AG08395 (cell line): ENCODE measurements at places on chromosomes 4 and X.

DNA sequence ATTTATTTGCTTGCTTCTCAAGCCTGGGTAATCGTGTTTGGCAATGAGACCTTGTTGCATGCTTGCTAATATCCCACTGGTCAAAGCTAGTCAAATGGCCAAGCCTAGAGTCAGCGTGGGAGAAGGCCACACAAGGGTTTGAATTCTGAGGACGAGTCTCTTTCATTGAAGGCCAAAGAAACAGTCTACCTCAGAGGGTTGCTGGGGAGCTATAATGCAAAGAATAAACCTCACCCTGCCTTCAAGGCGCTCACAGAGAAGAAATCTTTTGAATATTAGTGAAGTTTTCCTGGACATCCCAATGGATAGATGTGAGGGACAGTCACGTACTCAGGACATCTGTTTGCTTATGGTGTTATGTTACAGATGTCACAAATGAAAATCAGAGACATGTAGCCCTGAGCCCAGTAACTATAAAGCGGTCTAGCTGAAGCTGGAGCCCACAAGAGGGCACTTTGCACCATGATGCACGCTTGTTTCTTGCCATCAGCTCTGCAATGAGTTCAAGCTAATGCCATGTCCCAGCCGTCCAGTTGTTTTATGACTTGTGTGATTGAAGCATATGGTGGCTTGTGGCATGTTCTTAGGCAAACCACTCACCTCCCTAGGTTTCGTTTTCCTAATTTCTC lies 1.1 kb upstream of the TLR3 start:
- DNase-seq: peak; percentile 53

- DNase-seq: no peak
These were observed 7.2 kb downstream of the PPM1K start for GRCh38 chr4:88276952-88277710.

- DNase-seq: no peak
These were observed 169.4 kb downstream of the MAD2L1 start for GRCh38 chr4:119897260-119897659.

DNA sequence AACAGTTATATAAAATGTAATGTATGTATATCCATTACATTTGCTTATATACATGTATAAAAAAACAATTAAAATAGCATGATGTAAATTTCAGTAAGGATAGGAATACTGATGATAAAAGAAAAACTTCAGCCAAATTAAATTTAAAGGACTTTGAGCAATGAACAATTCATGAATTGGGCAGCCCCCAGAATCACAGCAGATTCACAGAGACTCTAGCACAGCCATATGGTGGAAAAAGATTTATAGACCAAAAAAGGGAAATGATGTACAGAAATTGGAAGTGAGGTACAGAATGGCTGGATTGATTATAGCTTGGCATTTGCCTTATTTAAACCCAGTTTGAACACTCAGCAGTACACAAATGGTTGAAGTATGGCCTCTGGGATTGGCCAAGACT lies 34.7 kb upstream of the RAB40AL start:
- no peak for DNase-seq

DNA sequence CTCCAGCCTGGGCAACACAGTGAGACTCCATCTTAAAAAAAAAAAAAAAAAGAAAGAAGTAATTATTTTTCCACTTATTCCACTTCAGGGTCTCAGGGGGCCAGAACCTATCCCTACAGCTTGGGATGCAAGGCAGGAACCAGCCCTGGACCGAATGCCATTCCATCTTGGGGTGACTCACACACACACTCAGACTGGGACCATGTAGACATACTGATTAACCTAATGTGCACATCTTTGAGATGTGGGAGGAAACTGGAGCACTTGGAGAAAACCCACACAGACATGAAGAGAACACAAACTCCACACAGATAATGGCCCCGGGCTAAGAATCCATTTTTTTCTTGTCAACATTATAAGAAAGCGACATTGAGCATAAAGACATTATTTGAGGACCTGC lies 132.5 kb downstream of the PTTG2 start:
- DNase-seq: no peak

DNA sequence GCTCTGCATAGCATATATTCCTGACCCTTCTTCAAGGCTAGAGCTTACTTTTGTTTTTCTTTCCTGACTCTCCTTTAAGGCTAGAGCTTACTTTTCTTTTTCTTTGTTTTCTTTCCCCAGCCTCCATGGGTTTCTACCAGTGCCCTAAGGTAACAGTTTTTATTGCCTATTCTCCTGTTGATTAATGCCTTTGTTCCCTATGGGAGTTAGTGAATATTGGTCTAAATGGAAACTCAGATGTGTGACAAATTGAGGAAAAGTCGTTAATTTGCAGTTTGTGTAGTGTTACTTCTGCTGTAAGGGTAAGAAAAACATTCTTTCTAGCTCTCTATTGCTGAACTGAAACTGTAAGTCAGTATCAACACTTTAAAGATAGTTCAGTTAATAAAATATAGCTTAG lies 358.7 kb downstream of the IL15 start:
- no peak for DNase-seq

GRCh38 chr4:37927434-37927833 lies 32.8 kb upstream of the PTTG2 start:
- DNase-seq: no peak

- DNase-seq: no peak
These were observed 453.4 kb upstream of the MAGEB2 start for GRCh38 chrX:29762006-29762405.

GRCh38 chrX:107630031-107630689 lies 1.9 kb downstream of the PRPS1 start:
- no peak for DNase-seq

GRCh38 chr4:81723927-81724587 lies 252.3 kb upstream of the RASGEF1B start:
- DNase-seq: no peak

GRCh38 chrX:40733706-40734105 lies 1.6 kb downstream of the MED14 start:
- DNase-seq: no peak
